ENCODE measurements at places on chromosomes 16 and 17. TPM values are rescaled to one million over a fixed set of nuclear protein-coding genes. Genes with fewer than 3 reads are reported as not detected.

The TMC8 gene
- 1.6 TPM for polyA plus RNA-seq

The TRPV2 gene
- 8.8 TPM for polyA plus RNA-seq

The MMP28 gene
- 21.0 TPM for polyA plus RNA-seq

- H3K4me1 ChIP-seq, result no peaks in the 10 kb centered on the region
- no peaks in the 10 kb centered on the region for H3K27me3 ChIP-seq
- no peak for DNase-seq
- no peak overlapping the region for H3K4me3 ChIP-seq
- no peak overlapping the region for H3K27ac ChIP-seq
Observed at GRCh38 chr17:31480904-31481782, 89.7 kb downstream of the RAB11FIP4 start.

DNA sequence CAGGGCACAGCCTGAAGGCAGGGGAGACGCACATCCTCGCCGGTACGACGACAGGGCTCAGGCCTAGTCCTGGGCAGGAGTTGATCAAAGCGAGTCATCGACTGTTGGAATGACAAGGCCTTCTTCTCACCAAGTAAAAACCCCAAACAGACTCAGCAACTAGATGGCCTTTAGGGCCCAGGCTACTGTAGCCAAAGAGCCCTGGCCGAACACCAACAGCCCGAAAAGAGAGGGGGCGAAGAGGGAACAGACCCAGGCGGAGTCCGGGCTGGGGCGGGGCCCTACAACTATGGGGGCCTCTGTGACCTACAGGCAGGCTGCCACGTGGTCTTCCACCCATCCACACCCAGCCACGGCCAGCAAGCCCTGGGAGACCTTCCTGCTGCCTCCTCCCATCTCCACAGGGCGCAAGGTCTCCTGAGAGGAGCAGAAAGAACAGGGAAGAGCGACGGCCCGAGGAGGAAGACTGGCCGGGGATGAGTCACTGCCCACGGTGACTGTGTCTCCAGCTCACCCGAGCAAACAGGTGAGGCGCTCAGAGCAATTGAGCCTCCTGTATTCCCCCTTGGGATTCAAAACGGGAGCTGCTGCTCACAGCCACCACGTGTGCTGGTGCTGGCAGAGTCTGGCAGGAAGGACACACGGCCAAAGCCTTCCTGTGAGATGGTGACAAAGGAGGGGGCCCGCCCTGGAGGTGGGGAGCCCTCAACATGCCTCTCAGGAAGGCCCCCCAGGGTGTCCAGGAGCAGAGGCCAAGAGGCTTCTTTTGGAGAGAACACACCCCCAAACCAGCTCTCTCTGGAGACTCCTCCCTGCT, 17.7 kb downstream of the SLC16A3 start:
- peak overlapping the region; percentile 81 for H3K27ac ChIP-seq
- peaks cover 98% of the 10 kb centered on the region for H3K36me3 ChIP-seq
- H3K4me3 ChIP-seq, result no peak overlapping the region
- DNase-seq, result peak; percentile 52
- H3K4me1 ChIP-seq, result peaks cover 55% of the 10 kb centered on the region

GRCh38 chr17:74532115-74532514, 840 bp upstream of the CD300LB start:
- no peak overlapping the region for H3K4me3 ChIP-seq
- peak overlapping the region; percentile 31 for H3K27ac ChIP-seq
- H3K27me3 ChIP-seq, result peaks cover 6% of the 10 kb centered on the region
- DNase-seq, result peak; percentile 28

DNA sequence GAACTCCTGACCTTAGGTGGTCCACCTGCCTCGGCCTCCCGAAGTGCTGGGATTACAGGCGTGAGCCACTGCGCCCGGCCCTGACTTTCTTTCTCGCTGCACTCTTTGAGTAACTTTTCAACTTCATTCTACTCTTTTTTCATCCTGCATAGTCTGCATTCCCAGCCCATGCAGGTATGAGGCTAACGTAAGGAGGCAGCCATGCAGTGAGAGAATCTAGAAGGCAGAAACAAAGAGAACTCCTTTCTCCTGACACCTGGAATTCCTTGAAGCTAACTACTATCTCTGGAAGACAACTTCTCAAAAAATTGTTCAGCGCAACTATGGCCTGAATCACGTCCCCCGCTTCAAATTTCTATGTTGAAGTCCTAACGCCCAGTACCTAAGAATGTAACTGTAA, 152.0 kb downstream of the SLC39A11 start:
- no peaks in the 10 kb centered on the region for H3K4me1 ChIP-seq
- H3K27me3 ChIP-seq, result no peaks in the 10 kb centered on the region
- no peak overlapping the region for H3K27ac ChIP-seq
- H3K36me3 ChIP-seq, result peaks cover 12% of the 10 kb centered on the region
- no peak for DNase-seq
- H3K4me3 ChIP-seq, result no peak overlapping the region

GRCh38 chr16:64712026-64712425, 409.8 kb downstream of the CDH11 start:
- H3K4me1 ChIP-seq, result no peaks in the 10 kb centered on the region
- H3K27ac ChIP-seq, result no peak overlapping the region
- H3K4me3 ChIP-seq, result no peak overlapping the region
- no peaks in the 10 kb centered on the region for H3K36me3 ChIP-seq
- H3K27me3 ChIP-seq, result no peaks in the 10 kb centered on the region
- no peak for DNase-seq

GRCh38 chr16:66475232-66475631, 48.1 kb downstream of the BEAN1 start:
- no peaks in the 10 kb centered on the region for H3K4me1 ChIP-seq
- no peak for DNase-seq
- H3K4me3 ChIP-seq, result no peak overlapping the region
- H3K36me3 ChIP-seq, result no peaks in the 10 kb centered on the region
- H3K27ac ChIP-seq, result no peak overlapping the region

DNA sequence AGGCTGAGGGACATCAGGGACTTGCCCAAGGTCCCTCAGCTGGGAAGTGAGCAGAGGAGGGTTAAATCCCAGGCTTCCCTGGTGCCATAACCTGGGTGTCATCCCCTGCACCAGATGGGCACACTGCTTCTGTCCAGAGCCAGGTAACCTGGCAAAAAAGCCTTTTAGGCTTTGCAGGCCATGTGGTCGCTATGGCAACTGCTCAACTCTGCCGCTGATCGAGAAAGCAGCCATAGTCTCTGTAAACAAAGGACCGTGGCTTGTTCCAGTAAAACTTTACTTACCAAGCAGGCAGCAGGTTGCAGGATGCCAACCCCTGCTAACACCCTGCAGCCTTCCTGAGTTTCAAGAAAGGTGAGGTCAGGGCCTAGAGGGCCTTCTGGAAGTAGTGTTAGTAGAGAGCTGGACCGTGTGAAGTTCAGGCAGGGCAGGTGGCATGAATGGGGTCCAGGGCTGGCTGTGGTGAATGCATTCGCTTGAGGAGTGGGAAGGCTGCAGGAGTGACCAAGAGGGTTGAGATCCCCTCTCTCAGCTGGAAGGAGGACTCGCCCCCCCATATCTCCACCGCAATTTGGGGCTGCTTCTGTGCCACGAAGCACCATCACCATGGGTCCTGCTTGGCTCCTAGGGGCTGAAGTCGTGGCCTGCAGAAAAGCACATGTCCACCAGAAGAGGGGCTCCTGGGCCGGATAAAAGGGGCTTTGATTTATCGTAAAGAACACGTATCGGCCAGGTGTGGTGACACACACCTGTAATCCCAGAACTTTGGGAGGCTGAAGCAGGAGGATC, 91.3 kb downstream of the SOCS1 start:
- H3K4me3 ChIP-seq, result no peak overlapping the region
- peaks cover 35% of the 10 kb centered on the region for H3K36me3 ChIP-seq
- H3K4me1 ChIP-seq, result peaks cover 6% of the 10 kb centered on the region
- no peaks in the 10 kb centered on the region for H3K27me3 ChIP-seq
- DNase-seq, result peak; percentile 52

DNA sequence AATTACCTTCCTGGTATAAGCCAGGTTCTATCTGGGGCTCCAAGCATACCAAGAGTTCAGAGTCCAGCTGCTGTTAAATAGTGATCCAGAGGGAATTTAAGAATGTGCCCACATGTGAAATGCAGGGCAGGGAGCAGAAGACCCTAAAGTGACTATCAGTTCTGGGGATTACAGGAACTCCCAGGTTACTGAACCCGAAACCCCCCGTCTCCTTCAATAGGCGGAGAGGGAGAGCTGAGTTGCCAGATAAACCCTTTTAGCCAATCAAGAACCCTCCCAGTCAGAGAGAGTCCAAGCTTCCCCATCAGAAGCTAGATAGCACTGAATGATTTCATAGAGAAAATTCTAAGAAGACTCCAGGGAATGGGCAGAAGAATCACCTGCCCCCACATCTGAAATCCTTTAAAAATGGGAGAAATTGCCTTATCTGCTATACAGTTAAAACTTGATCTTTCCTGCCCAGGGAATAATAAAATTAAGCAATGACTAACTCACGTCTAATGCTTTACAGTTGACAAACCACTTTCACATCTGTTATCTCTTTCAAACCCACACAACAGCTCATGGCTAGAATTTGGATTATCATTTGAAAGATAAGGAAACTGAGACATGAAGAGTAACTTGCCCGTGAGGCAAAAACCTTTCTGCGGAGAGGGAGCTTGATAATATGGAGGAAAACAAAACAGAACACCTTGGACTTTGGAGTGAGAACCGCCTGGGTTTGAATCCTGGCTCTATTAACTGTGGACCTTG, 10.2 kb downstream of the NOG start:
- H3K36me3 ChIP-seq, result no peaks in the 10 kb centered on the region
- no peak for DNase-seq
- H3K27ac ChIP-seq, result no peak overlapping the region
- no peaks in the 10 kb centered on the region for H3K4me1 ChIP-seq

GRCh38 chr17:15278924-15279477, 13.9 kb upstream of the PMP22 start:
- no peaks in the 10 kb centered on the region for H3K27me3 ChIP-seq
- H3K4me3 ChIP-seq, result no peak overlapping the region
- DNase-seq, result no peak
- H3K27ac ChIP-seq, result no peak overlapping the region
- H3K36me3 ChIP-seq, result no peaks in the 10 kb centered on the region

DNA sequence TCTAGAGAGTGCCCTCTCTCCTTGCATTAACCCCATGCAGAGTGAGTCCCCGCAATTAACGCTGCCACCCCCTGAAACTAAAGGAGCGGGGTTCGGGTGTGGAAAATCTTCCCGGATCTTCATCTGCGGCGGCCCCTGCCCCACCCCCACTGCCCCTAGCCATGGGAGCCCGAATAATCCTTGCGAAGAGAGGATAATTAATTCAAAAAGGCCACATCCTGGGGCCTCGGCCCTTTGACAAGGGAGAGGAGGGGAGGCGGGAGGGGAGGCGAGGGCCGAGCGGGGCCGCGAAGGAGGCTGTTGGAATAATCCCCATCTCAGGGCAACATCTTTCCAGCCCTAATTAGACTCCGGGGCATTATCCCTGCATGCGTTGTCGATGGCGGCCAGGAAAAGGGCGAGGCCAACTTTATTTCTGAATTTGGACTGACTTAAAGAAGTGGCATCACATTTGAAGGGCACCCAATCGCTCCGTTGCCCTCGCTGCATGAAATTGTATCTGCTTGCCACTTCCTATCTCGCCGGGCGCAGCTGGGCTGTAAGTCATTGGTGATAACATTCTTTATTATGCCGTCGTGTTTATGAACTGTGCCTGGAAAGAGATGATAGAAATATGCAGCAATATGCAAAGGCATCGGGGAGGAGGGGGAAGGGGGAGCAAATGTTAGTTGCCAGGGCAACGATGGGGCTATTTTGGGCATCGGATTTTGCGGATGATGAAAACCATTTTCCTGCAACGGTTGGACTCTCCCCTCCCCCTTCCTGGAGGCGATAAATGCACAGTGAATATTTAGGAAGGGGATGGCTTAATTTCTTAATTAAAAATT, 387.1 kb upstream of the TNRC6C start:
- DNase-seq, result peak; percentile 70
- no peaks in the 10 kb centered on the region for H3K36me3 ChIP-seq
- peaks cover 15% of the 10 kb centered on the region for H3K4me1 ChIP-seq
- no peak overlapping the region for H3K27ac ChIP-seq

DNA sequence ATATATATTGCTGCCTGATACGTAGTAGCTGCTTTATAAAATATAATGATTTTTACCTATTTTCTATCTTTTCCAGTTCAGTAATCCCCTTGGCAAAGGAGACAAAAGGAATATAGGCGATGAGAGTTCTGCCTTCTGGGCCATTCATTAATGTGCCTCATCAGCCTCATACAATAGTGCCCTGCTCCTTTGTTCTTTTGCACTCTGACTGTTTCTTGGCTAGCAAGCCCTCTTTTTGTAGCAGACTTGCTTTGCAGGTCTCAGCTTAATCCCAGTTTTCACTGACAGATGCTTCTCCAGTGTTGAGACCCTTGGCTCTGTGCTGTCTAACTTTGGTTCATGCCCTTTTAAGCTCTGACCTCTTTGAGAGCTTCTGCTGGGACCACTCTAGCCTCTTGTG, 10.4 kb downstream of the HSD17B2 start:
- H3K36me3 ChIP-seq, result no peaks in the 10 kb centered on the region
- peaks cover 6% of the 10 kb centered on the region for H3K4me1 ChIP-seq
- no peak overlapping the region for H3K4me3 ChIP-seq
- DNase-seq, result no peak
- no peak overlapping the region for H3K27ac ChIP-seq

DNA sequence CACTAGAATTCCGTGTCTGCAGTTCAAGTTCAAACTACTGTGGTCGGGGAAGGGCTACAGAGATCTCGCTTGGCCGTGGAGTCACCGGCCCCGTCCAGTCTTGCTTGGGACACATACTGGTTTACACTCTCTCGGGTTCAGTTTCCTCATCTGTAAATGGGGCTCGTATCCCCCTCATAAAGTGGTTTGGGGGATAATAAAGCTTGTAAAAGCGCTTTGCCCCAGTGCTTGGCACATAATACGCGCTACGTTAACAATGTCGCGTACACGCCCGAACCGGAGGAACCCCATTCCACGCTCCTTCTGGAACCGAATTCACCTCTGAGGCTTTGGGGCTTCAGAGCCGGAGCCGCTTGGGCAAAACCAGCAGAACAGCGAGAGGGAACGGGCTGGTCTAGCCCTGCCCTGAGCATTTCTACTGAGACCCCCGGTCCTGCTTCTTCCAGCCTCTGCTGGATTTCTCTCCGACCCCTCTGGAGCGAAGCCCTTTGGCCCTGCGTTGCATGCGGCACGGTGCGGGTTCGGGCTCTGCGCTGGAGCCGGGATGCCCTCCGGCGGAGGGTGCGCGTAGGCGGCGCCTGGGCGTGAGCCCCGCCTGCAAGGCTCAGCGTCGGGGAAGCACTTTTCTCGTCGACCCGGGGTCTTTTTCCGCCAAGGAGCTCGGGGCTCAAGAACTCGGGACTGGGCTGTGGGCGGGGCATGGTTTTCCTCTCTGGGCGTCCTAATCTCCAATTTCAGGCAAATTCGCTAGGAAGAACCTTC, 26.1 kb upstream of the HOXB13 start:
- H3K4me1 ChIP-seq, result peaks cover 9% of the 10 kb centered on the region
- DNase-seq, result no peak
- H3K4me3 ChIP-seq, result no peak overlapping the region
- no peak overlapping the region for H3K27ac ChIP-seq
- H3K36me3 ChIP-seq, result no peaks in the 10 kb centered on the region
- peaks cover 44% of the 10 kb centered on the region for H3K27me3 ChIP-seq
